ENCODE measurements at places on chromosomes 3 and 15.

GRCh38 chr15:82709081-82709420 is 624 bp downstream of the AP3B2 start:
- no peak for DNase-seq

- no peak for DNase-seq
These were observed 58.2 kb upstream of the CMTM8 start for GRCh38 chr3:32180141-32180784.

DNA sequence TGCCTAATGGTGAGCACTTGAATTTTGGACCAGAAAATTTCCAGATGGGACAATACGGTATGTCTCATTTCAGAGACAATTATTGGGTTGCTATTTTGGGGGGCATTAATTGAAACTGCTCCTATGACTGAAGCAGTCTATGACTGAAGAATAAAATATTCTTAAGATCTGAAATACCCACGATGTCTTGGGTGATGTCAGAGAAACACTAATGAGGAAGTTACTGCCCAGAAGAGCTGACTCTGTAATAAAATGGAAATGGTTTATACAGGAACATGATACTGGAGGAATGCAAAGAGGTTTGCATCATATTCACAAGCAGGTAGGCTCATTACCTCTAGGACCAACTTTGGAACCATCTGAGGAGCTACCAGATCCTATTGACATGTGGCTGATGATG is 68.7 kb downstream of the IL12A start:
- DNase-seq: no peak

GRCh38 chr3:15159501-15160136 is 46.4 kb upstream of the CAPN7 start:
- DNase-seq: no peak

DNA sequence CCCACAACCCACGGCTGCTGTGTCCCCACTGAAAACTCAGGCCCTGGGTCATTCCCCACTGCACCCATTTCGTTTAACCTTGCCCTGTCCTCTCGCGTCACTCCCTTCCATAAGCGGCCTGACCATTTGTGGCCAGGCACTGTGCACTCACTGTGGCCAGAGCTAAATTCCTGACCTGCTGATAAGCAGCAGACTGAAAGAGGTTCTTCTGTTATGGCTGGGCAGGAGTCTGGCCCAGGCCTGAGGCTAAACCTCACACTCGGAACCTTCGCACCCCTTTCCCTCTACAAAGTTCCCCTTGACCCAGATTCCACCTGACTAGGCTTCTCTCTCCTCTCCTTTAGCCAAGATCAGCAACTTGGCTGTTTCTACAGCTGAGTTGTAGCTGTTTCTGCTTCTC is 62.3 kb downstream of the ADAMTS17 start:
- no peak for DNase-seq

GRCh38 chr15:52834379-52834778 is 44.2 kb upstream of the ONECUT1 start:
- no peak for DNase-seq

GRCh38 chr3:71601811-71602210 is 18.3 kb upstream of the FOXP1 start:
- peak; percentile 59 for DNase-seq

DNA sequence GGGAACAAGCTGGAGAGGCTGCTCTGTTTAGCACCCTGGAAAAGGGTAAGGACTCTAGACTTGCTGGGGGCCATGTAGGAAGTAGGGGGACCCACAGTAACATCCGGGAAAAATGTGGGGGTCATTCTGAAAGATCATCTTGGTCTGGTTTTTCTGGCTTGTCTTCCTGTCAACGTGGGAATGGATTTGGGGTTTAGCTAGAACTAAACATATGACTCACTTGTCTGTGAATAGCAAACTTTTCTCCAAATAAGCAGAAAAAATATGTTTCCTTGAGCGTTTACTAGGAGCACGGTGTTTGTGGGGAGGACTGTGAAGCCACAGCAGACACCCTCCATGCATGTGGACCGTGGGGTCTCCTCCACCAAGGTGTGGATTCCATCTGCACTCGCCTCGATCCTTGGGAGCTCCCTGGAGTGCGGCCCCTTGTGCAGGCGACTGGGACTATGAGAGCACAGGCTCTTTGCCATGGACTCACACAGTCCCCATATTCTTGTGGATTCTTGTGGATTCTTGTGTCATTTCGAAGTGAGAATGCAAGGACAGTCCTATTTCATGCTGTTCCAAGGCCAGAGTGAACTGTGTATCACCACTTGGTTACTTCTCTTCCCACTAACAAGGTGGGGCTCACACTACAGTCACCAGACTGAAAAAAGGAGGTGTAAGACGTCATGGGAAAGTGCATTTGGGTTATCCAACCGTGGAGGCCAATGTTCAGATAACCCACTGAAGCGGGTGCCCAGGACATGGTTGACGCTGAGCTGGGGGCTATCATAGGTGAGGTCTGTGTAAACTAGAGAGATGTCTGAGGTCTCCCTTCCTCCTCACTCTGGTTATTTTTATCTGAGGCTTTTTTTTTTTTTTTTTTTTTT is 25.5 kb downstream of the PGPEP1L start:
- DNase-seq: peak; percentile 13

DNA sequence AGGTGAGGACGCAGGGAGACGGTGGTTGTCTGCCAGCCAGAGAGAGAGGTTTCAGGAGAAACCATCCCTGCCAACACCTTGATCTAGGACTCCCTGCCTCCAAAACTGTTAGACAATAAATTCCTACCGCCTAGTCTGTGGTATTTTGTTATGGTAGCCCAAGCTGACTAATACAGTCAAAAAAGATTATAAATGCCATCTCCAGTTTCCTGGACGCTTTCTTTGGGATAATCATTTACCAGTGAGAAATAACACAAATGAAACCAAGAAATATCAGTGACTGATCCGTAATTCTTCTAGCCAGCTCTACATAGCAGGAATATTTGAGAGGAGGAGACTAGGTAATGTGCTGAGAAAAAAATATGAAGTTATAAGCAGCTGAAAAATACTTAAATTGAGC is 707.8 kb upstream of the LMCD1 start:
- no peak for DNase-seq

Data from LHCN-M2 (cell line).